ENCODE measurements at places on chromosomes 4 and X. TPM values are rescaled to one million over a fixed set of nuclear protein-coding genes. Genes with fewer than 3 reads are reported as not detected.

Gene CCDC149
- 4.2 TPM for total RNA-seq

Gene FGF5
- total RNA-seq = 0.51 TPM

Gene HSFX4
- not detected for total RNA-seq

Gene RAB41
- total RNA-seq = not detected

Gene KLHL34
- total RNA-seq = not detected

Gene GLRA3
- not detected for total RNA-seq

Gene CXorf66
- not detected for total RNA-seq

Gene SHROOM2
- total RNA-seq = 2.4 TPM

Gene PAPSS1
- 55.8 TPM for total RNA-seq

Gene MOB1B
- 8.4 TPM for total RNA-seq

Gene CUL4B
- total RNA-seq = 9.6 TPM

Gene MND1
- 1.3 TPM for total RNA-seq

Gene CFAP47
- not detected for total RNA-seq

DNA sequence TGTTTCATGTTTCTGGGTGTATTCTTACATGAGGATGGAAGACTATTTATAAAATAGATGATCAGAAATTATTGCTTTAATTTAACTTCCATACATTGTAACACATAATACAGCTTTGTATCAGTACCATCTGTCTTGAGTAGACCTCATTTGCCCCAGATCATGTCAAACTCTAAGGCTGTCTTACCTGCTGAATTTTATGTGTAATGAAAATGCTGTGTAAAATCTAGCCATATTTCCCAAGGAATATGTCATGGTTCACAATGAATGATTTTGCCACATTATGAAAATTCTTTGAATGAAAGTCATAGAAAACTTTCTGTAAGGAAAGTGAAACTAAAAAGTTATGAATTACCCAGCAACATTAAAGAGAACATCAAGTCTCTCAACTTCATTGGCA lies 7.4 kb downstream of the BDH2 start:
- no peak for DNase-seq

DNA sequence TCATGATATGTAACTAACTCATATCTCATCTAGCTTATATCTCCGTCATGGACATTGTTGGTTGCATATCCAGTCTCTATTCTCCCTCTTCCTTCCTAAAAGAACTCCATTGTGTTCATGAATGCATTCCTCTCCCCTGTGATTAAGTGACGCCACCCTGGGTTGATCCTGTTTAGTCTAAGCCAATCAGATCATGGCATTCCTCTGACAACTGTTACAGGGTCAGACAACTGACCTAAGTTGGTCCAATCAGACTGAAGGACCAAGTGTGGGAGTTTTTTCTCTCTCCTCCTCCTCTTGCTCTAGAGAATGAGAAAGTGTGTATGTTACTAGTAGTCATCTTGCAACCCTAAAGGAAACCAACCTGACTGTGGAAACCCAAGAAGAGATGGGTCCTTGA lies 3.6 kb downstream of the APOO start:
- peak; percentile 49 for DNase-seq

DNA sequence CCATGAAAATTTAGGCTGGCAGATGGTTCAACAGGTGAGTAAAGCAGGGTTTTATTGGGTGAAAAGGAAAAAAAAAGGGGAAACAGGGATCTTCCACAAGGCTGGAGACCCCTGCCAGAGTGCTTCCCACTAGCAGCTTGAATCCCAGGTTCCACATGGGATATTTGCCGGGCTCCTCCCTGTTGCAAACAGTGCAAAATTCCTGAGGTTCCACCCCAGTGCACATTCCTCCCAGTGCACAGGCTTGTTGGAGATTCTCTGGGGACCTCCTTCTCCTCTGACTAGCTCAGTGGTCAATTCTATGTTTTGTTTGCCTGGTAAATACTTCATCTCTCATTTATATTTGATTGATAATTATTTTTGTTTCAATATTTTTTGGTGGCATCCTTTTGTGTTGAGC lies 66.4 kb upstream of the UGT2B15 start:
- DNase-seq = no peak

- peak; percentile 59 for DNase-seq
These were observed 148.7 kb upstream of the NAP1L5 start for GRCh38 chr4:88846206-88846790.

GRCh38 chr4:36128689-36129088 lies 115.6 kb downstream of the ARAP2 start:
- peak; percentile 51 for DNase-seq

GRCh38 chrX:52542311-52542710 lies 25.4 kb upstream of the XAGE1B start:
- DNase-seq = no peak

- no peak for DNase-seq
These were observed 537.8 kb upstream of the BOD1L1 start for GRCh38 chr4:14165222-14165920.

GRCh38 chrX:116667346-116668134 lies 204.8 kb upstream of the CT83 start:
- no peak for DNase-seq

DNA sequence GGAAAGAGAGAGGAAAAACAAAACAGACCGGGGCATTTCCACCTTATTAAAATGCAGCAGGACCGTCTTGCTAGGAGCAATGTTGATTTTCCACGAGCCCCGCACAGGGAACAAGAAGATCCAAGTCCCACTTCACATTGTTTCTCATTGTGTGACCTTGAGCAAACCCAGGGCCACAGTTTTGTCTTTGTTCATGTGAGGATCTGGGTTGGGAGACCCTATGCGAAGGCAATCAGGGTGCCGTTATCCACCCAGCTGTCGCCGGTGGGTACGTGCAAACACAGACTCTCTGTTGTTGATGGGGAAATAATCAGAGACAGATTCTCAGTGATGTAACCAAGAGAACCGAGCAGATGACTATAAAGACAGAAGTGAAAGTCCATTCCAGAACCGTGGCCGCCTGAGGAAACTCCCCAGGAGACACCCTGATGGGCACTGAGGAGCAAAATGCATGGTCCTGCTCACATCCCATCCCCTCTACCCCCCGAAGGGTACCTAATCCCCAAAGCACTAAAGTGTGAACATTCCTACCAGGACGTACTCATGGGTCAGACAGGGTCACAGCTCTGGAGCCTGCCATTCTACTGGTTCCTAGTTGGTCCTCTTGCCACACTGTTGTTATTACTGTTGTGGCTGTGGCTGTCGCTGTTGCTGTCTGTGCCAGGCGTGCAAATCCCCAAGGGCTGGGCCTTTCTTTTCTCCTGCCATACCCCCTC lies 102.7 kb upstream of the RBPJ start:
- no peak for DNase-seq

DNA sequence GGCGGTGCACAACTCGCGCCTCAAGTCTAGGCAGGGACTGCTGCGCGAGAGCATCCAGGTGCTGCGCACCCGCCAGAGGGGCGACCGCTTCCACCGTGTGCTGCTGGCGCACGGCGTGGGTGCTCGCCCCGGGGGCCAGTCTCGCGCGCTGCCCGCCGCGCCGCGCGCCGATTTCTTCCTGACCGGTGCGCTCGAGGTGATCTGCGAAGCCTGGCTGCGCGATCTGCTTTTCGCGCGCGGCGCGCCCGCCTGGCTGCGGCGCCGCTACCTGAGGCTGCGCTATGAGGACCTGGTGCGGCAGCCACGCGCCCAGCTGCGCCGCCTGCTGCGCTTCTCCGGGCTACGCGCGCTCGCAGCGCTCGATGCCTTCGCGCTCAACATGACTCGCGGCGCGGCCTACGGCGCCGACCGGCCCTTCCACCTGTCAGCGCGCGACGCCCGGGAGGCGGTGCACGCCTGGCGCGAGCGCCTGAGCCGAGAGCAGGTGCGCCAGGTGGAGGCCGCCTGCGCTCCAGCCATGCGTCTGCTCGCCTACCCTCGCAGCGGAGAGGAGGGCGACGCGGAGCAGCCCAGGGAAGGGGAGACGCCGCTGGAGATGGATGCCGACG lies 1.3 kb downstream of the CHST7 start:
- no peak for DNase-seq

DNA sequence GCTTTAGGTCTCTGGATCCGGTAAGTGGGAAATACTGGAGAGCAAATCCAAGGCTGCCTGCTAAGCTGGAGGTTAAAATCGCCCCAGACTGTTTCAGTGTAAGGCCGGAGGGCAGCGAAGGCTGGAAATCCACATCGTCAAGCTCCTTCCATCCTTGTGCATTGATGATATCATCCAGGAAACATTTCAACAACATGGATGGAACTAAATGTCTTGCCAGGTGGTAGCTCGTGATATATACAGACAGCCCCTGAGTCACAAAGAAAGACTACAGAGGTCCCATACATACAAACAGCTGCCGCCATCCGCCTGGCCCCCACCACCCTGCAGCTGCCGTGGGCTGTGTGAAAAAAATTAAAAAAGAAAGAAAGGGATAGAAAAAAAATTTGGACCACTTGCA lies 148.9 kb upstream of the RBPJ start:
- no peak for DNase-seq

DNA sequence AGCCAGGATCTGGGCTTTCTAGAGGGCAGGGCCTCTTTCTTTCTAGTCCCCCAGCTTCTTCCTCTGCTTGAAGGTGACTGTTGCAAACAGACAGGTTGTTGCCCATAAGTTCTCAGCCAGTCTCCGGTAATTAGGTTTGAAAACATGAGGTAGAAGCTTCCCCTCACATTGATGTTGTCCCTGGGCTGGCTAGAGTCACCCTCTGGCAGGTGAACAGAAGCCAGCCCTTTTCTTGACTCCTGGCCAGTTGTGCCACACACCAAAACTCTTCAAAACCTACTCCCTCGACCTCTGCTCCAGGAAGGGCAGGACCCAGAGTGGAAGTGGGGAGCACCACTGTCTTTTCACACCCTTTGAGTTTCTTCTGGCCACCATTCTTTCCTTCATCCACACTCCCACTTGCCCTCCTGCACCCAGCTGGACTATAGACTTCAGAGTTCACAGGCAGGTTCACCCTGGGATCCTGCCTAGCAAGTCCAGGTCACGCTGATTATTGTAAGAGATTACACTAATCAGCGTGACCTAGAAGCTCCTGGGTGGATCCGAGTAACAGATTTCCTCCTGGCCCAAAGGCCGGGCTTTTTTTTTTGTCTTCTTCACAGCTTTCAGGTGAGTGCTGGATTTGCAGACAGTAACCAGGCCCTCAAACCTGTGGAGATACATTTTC lies 37.4 kb upstream of the ARHGAP6 start:
- DNase-seq = no peak

GRCh38 chr4:147957446-147957845 lies 225.6 kb downstream of the ARHGAP10 start:
- no peak for DNase-seq

DNA sequence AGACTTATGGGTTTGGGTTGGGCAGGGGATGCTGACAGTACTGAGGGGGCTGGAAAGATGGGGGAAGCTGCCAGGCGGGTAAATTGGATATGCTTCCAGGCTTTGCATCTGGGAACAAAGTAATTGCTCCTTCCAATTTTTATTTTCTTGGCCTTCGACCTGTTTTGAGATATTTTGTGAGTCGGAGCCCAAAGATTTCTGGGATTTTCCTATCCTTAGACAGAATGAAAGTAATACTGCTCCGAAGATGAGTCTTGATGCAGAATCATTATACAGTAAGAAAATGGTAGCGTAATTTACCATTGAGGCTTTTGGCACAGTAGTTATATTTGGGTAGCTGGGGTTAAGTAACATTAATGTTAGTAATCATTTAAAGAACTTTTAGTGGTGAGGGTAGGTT lies 1.4 kb downstream of the SMARCA5 start:
- DNase-seq = no peak

DNA sequence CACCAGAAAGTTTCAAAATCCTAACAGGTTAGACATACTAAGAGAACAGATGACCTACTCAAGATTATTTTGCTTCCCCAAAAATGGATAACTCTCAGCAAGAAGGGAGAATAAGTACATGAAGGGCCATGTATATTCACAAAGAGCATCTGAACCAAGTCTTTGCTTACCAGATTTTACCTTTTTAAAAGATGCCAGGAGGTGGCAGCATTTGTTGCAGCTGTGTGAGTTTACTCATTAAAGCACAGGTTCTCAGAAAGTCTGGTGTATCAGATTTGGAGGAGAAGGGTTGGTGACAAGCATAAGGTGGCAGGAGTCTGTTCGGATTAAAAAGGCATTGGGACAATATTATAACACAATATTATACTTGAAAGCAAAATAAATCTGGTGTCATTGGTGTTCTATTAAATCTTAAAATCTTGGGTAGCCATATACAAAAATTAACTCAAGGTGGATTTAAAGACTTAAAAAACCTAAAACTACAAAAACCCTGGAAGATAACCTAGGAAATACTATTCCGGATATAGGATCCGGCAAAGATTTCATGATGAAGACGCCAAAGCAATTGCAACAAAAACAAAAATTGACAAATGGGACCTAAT lies 51.3 kb upstream of the NFKB1 start:
- DNase-seq = peak; percentile 66

GRCh38 chrX:38807873-38808272 lies 6.6 kb downstream of the MID1IP1 start:
- no peak for DNase-seq

DNA sequence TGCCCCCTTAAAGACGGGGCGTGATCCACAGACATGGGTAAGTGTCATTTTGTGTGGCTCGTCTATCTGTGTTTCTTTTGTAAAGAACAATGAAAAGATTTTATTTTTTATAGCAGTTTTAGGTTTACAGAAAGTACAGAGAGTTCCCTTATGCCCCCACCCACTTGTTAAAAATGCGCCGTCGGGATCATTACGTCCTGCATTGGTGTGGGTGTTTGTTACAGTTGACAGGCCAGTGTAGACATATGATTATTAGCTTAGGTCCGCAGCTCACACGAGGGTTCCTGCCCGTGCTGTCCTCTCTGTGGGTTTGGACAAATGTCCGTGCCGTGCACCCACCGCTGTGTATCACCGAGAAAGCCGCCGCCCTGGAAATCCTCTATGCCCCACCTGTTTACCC lies 50.5 kb downstream of the RGS12 start:
- DNase-seq = no peak

- peak; percentile 91 for DNase-seq
These were observed 509.8 kb downstream of the CENPC start for GRCh38 chr4:67035501-67035900.

DNA sequence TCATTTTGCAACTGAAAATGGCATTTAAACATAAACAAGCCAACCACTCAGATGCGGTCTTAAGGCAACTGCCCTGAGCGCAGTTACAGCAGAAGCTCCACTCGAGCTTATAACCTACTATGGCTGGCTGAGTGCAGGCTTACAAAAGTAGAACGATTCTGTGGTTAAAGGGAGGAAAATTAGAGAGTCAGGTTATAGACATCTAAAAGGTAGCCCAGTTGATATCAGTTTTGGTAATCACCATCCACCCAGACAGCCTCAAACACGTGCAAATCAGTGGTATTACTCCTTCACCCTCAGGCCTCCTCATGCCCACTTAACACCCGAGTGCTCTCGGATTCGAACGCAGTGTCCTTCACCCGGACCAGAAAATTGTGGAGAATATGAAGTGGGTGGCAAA lies 3.1 kb downstream of the LEF1 start:
- DNase-seq = no peak

GRCh38 chrX:87728459-87728858 lies 210.9 kb downstream of the KLHL4 start:
- no peak for DNase-seq

- no peak for DNase-seq
These were observed 41.4 kb upstream of the NDST4 start for GRCh38 chr4:115154826-115155225.

Measured in bronchial epithelial cell (primary cell).